ENCODE measurements at places on chromosomes 5 and 9.

DNA sequence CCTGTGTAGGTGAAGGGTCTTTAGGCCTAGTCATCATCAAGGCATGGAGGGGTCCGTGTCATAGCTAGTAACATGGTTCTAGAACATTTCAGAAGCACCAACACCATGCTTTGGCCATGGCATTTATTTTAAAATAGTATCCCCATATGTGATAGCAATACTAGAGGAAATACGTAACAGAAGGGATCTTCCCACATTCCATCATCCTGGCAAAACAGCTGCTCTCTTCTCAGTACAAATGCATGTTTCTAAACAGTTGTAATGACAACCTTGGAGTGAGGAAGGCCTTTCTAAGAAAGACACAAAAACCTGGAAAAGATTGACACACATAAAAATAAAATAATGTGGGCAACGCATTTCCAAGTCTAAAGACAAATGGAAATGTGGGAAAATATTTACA is 97.6 kb downstream of the GADD45G start:
- DNase-seq = no peak

- no peak for DNase-seq
Observed at GRCh38 chr5:43014522-43014921, 25.6 kb downstream of the ANXA2R start.

GRCh38 chr5:172059661-172060100 is 53.2 kb upstream of the FBXW11 start:
- DNase-seq = no peak

GRCh38 chr9:133782157-133783130 is 44.3 kb upstream of the SARDH start:
- peak; percentile 36 for DNase-seq

DNA sequence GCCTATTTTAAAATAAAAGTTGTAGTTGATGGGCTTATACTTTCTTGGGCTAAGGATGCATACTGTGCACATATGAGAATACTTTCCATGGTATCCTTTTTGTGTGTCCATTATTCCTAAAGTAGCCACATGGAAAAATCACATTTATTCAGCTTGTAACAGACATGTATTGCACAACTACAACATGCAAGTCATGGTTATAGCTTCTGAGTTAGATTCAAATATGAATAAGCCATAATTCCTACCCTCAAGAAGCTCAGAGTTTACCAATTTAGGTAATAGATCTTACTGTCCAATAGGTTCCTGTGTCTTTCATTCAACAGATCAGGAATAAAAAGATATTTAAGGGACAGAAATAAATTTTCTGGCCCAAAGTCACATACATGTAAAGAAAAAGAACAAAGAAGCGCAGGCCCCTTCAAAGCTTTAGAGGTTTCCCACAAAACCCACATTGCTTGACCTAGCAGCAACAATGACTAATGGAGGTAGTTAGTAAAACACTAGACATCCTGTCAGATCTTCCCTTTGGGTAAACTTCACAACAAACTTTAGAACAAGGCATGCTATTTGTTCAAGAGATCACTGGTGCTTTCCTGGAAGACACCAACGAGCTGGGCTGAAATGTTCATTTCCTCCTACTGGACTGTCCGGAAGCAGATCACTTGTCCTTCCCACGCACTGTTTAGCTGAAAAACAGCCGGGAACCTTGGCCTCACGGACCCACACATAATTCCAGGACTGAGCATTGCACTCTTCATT is 78.4 kb upstream of the ITGA1 start:
- no peak for DNase-seq

GRCh38 chr9:35079041-35079425 is 709 bp downstream of the FANCG start:
- DNase-seq = no peak

- no peak for DNase-seq
Observed at GRCh38 chr5:124998520-124998919, 252.1 kb upstream of the ZNF608 start.

DNA sequence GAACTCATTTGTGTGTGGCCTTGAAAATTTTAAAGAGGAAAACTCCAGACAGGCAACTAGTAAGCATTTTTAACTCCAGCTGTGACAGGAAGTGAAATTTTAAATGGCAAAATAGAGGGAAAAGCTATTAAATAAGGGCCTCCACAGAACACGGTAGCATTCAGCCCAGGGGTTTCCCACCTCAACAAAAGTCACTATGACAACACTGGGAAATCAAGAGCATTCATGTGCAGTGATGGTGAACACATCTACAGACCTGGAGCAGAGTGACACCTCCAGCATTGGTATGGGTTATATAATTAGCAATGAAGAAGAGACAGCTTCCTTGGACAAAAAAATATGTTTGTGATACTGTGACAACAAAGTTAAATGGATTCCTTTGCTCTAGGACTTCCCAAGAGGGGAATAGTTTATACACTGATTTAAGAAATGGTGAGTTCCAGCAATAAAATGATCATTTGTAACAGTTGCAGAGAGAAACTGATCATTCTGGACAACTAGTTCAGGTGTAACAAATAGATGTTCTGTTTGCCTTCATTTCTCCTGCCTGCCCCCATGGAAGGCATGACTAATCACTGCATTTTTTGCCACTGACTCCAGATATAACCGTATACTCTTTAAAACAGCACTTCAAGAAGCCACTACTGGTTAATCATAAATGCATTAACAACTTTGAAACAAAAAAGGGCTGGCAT is 93.3 kb upstream of the SLC44A1 start:
- DNase-seq = no peak

DNA sequence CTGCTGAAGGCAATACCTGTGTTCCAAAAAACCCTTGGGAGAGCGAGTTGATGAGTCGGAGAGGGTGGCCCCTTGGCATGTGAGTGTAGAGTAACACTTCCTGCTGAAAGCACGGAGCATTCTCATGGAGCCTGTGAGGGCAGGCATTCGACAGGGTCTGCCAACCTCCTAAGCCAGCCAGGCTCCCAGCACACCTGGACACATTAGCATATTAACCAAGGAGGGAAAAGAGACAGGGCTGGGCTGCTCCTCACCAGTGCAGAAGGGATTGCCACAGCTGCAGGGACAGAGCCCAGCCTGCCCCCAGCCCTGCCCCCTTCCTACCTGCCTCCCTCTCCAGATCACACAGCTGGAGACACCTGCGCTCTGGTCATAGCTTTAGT is 46.4 kb upstream of the SEMA4D start:
- DNase-seq = no peak

- DNase-seq = no peak
Observed at GRCh38 chr5:149358868-149359495, 1.1 kb downstream of the PCYOX1L start.

DNA sequence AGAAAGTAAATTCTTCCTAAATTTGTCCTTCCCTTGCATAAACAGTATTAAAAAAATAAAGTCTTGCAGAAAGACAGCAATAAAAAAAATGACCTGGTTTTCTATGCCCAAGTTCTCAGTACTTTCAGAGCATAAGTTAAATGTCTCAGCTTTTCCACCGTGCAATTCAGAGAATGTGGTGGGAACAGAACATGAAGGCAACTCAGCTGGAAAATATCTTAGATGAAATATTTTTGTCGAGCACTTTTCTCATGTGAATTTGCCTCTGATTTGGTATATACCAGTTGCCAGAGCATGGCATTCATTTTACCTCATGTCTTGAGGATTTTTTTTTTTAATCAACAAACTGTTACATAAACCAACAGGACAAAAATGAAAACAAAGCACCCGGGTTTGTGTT is 176.1 kb downstream of the CETN3 start:
- DNase-seq = no peak

- DNase-seq = no peak
Observed at GRCh38 chr5:159017786-159018185, 81.9 kb downstream of the EBF1 start.

DNA sequence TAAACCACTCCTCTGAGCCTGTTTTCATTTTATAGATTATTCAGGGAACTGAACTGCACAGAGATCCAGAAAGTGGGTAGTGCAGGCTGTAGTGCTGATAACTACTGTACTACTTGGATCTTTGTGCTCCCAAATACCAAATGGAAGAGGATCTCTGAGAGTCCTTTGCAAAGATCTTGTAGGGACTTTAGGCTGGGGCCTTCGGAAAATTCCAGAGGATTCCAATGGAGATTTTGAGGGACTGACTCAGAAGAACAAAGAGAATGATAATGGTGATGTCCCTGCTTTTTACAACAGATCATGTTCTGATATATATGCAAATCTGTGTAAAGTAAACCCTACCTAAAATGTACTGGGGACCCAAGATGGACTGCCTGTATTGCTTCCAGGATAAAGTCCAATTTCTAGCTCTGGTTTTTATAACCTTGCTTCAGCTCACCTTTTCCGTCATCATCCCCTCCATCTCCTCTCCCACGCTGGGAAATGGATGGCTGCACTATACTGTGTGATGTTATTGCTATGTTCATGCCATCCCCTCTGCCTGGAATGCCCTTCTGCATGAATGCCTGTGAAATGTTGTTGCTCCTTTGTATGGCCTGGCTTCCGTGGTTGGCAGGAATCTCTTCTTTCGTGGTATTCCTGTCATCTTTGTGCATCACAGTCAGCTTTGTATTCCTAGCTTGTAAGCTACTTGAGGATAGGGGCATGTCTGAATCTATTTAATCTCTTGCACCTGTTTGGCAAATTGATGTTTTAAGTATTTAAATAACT is 9.7 kb upstream of the PSMD5 start:
- DNase-seq = no peak

DNA sequence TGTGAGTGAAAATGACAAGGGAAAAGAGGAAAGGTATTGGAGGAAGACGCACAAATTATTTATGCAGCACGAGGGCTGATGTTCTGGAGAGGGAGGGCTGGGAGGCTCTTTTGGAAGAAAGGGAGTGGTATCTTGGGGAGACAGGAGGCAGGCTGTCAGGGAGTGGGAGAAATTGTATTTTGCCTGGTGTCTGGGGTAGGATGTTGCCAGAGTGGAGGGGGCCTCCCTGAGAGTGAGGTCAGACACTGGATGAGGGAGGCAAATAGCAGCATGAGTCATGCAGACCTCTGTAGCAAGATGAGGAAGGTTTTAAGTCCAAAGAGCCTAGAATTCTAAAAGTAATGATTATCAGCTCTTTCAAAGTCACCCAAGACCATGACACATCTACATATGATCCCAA is 158.0 kb downstream of the DMRT2 start:
- DNase-seq = no peak

- DNase-seq = no peak
Observed at GRCh38 chr9:114824110-114824509, 18.3 kb upstream of the TNFSF15 start.

DNA sequence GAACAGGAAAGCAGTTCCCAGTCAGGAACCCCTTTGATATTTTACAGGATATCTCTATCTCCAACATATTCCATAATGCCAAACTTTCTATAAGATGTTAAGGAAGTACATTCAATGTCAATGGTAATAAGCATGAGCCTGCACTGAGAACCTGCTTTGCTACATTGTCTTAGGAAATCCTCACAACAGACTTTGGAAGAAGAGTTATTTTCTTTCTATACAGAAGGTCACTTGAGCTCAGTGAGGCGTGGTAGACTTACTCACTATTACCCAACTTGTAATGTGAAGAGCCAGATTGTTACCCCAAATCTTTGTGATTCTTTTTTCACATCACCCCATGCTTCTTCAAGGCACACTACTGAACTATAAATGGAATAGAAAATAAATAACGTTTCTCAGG is 435.9 kb downstream of the DNAH5 start:
- DNase-seq = no peak

- DNase-seq = no peak
Observed at GRCh38 chr9:13939134-13939533, 374.8 kb downstream of the NFIB start.

DNA sequence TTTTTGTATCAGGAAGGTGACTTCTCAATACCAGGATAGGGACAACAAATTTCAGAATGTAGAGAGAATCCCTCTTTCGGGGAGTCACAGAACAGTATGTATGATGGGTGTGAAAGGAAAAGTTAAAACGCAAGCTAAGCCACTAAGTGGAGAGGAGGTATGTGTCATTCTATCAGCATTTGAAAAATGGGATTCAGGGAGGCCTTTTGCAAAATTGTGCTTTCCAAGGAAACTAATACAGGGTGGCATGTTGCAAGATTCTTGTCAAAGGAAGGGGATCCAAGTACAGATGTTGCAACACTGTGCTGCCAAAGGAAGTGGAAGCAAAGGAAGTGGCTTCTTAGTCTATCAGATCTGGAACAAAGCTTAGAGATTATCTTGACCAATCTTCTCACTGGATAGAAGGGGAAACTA is 12.6 kb upstream of the TNIP1 start:
- no peak for DNase-seq

DNA sequence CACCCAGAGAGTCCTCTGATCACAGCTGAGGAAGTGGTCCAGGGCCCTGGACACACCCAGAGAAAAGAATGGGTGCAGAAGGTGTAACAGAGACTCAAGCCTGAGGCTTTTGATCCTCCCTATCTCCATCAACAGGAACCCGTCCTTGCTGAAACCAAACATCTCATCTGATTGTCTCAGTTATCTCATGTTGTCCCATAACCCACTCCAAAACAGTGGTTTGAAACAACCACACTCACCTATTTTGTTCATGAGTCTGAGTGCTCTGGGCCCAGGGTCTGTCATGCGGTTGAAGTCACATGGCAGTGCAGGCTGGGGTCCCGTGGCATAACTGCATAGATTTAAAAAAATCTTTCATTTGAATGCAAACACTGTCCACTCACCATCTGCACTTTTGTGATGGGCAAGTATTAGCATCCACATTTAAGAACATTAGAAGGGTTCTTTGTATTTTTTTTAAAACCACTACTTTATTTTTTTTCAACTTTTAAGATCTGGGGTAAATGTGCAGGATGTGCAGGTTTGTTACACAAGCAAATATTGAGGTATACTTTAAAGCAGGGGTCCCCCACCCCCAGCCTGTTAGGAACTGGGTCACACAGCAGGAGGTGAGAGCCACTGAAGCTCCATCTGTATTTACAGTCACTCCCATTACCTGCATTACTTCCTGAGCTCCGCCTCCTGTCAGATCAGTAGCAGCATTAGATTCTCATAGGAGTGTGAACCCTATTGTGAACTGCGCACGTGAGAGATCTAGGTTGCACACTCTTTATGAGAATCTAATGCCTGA is 255.8 kb downstream of the ROR2 start:
- no peak for DNase-seq

- no peak for DNase-seq
Observed at GRCh38 chr5:14145435-14146334, 2.5 kb downstream of the TRIO start.

DNA sequence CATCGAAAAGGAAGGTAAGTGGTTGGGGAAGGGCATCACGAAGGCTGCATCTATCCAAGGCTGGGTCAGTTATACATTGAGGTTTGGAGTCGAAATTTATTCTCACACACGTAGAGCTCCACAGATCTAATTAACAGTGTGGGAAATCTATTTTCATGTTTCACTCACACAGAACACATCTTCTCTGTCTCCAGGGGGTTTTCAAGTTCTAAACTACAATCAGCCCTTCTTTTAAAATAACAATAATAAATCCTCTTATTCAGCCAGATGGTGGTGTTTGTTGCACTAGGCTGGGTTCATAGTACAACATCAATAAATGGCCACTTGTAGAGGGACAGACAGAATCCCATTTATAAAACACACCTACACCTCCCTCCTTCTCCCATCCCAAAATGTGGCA is 174.5 kb upstream of the KLF9 start:
- no peak for DNase-seq

- no peak for DNase-seq
Observed at GRCh38 chr5:51908215-51908614, 525.0 kb downstream of the ISL1 start.

All from stimulated activated CD8-positive, alpha-beta memory T cell treated with anti-CD3 and anti-CD28 coated beads, Interleukin-15, amount 100 ng/mL, for 48 hours (primary cell).